ENCODE measurements at places on chromosomes 6 and 20.

- no peak for DNase-seq
These were observed 173.8 kb downstream of the HIVEP2 start for GRCh38 chr6:142771162-142771561.

DNA sequence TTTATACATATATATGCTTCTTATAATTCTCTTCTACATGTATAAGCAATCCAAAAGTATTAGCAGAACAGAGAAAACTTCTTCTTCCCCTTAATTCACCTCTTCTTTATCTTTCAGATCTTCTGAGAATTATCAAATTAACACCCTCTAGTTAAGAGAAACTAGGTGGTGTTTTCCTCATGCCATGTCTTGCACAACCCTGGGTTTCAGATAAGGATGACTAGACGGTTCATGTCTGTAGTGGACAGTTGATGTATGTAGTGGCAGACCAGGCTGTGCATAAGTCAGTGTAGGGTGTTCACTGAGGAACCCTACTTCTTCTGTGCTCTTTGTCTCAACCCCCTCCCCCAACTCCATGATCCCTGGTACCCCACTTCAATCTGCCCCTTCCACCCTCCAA lies 187.3 kb downstream of the SAMD5 start:
- no peak for DNase-seq

DNA sequence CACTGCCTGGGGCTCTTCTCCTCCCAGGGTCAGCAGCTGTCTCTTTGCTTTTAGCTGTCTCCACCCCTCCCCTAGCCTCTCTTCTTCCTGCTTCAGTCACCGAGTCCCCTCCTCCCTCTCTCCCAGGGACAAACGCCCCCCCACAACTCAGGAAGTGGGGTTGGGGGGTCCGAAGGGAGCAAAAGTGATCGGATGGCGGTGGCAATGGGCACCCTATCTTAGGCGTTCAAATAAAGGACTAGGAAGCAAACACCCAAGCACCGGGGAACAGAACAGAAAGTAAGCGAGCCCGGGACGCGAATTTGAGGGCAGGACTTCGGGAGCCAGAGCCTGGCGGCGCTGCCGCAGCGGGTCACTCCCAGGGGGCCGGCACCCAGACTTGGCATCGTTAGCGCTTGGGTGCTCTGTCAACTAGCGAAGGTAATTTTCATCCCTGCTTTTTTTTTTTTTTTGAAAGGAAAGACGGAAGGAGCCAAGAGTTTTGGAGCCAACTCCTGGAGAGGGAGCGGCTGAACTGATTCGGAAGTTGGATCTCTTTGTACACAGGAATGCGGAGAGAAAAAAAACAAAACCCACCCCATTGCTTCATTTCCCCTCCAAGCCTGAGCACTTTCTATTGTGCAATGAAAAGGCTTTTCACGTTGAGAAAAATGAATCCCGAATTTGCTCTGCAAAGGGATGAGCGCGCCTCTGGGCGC lies 815 bp upstream of the ITPR3 start:
- DNase-seq: no peak

- DNase-seq: no peak
These were observed 844 bp downstream of the TAGAP start for GRCh38 chr6:159043947-159044346.

- no peak for DNase-seq
These were observed 1.2 kb upstream of the ZNF184 start for GRCh38 chr6:27474172-27474465.

- DNase-seq: no peak
These were observed 553.1 kb upstream of the MAN1A1 start for GRCh38 chr6:119902681-119903080.

GRCh38 chr6:87378947-87379346 lies 28.8 kb upstream of the CFAP206 start:
- no peak for DNase-seq

DNA sequence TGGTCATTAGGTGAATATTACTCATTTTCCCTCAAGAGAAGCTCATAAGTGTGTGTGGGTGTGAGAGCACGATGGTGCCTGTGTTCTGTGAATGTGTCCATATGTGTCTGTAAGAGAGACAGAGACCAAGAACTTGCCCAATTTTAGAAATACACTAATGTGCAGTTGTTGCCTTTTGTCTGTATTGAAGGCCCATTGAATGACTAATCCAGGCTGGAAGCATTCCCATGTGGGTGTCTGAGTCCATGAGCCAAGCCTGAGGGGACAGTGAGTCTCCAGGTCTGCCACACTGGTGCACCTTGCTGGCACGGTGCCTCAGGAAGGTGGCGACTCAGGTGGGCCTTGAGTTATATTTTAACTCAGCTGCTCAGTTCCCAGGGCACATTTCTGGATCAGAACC lies 25.5 kb upstream of the ASXL1 start:
- peak; percentile 51 for DNase-seq

- peak; percentile 88 for DNase-seq
These were observed 63.9 kb upstream of the FUCA2 start for GRCh38 chr6:143575440-143575839.

GRCh38 chr6:155213611-155214372 lies 50.0 kb upstream of the CLDN20 start:
- no peak for DNase-seq

- no peak for DNase-seq
These were observed 606.0 kb downstream of the DHX35 start for GRCh38 chr20:39568109-39568508.

- no peak for DNase-seq
These were observed 41.1 kb downstream of the VEGFA start for GRCh38 chr6:43810965-43811732.

- peak; percentile 81 for DNase-seq
These were observed 371.6 kb upstream of the EPHA7 start for GRCh38 chr6:93790981-93791380.

DNA sequence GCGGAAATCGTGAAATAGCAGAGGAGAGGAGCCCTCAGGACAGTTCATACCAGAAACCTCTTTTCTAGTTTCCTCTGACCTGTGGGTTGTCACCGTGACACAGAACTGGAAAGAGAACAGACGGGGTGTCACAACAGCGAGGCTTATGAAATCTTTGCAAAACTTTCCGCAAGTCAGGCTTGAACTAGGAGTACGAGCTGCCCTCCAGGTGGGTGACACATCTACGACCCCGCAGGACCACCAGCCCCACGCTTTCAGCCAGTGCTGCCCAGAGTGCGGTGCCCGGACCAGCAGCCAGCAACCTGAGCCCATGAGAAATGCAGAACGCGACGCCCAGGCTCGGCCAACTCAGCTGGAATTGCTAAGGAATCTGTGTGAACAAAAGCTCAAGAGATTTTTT lies 30.8 kb downstream of the WRNIP1 start:
- DNase-seq: no peak

DNA sequence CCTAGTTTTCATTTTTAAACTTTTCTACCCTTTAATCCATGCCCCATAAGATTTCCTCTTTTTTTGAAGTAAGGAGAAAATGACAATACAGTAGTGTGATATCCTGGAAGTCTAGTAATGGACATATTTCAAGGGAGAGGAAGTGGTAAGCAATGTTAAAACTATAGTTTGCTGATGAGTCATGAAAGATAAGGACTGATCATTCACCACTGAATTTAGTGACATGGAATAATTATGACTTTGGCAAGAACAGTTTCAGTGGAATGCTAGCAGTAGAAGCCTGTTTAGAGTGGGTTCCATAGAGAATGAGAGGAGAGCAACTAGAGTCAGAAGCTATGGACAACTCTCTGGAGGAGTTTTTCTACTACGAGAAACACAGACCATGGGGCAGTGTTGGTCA lies 24.9 kb upstream of the SLC2A12 start:
- peak; percentile 21 for DNase-seq

DNA sequence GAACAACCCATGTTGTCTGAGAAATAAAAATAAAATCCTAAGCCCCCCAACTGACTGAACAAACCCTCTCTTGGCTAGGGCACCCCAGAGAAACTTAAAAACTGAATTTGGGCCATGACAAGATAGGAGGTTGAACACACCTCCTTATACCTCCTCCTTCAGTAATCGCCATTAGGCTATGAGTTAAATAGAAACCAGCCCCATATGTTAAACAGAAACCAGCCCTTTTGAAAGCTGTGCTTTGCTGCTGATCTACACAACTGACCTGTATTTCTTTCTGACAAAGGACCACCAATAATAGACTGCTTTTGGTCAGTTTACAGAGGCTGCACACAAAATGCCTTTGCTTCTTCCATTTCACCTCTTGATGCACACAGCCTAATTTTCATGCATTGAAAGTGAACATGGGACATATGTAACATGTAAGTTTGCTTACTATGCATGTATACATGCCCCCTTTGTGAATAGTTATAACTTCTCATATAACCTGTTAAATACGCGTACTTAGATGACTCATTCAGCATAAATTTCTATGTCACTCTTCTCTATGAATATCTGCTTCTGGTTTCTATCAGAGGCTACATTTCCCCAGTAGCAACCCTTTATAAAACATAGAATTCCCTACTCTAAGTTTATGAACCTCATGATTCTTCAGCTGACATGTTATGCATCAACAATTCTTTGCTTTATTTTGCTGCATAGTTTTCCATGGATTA lies 462.9 kb downstream of the COL12A1 start:
- no peak for DNase-seq

GRCh38 chr6:140487586-140487985 lies 1113.1 kb upstream of the CITED2 start:
- no peak for DNase-seq

GRCh38 chr6:3484192-3484591 lies 27.3 kb upstream of the SLC22A23 start:
- DNase-seq: peak; percentile 14

- DNase-seq: no peak
These were observed 183.1 kb upstream of the RALGAPA2 start for GRCh38 chr20:20895537-20895936.

- no peak for DNase-seq
These were observed 47.0 kb upstream of the PREP start for GRCh38 chr6:105449756-105450390.

DNA sequence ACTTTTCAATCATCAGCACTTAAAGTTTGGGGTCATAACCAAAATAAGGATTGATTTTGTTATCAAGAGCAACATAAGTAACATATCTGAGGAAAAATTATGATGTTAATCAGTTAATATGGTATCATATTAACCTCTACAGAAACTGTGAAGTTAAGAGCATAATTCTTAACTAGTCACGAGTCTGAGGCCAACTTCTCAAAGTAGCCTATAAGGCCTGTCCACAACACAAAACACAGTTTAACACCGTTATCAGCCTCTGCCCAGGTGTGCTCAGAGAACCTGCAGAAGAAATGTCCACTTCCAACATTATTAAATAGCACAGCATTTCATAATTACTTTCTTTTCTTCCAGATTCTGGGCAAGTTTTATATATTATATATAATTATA lies 1.1 kb downstream of the STX7 start:
- no peak for DNase-seq

DNA sequence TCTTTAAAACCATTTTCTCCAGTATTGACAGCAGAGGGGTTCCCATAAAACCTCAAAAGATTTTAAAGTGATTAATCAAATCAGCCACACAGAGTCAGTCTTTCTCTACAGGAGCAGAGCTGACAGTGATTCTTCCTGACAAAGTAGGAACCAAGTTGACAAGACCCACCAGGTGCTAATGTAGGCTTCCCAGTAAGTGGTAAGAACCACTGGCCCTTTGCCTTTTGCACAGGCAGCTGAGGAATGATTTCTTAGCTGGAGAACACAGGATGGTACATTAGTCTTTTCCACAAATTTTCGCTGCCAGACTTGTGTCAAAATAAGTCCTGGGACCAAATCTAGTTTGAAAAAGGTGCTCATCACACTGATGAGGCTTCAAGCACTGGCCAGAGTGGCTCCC lies 95.8 kb downstream of the ARMC2 start:
- no peak for DNase-seq

GRCh38 chr6:122408240-122408639 lies 8.8 kb downstream of the HSF2 start:
- DNase-seq: no peak

DNA sequence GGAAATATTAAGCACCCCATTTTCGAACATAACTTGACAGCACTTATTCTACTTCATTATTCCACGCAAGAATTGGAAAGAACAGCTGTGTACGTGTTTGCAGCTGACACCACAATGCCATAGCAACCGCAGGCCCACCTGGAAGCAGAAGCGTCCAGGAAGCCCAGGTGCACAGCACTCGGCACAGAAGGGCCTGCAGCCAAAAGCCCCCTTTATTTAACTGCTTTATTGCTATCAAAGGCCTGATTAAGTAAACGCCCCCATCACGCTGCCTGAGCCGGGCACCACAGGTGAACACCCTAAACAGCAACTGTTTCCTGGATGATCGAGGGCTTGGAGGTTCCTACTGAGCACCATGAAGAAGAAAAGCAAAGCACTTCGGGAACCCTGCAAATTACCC lies 6.3 kb downstream of the TAF4 start:
- no peak for DNase-seq

GRCh38 chr20:45782890-45783289 lies 8.8 kb downstream of the WFDC3 start:
- no peak for DNase-seq

DNA sequence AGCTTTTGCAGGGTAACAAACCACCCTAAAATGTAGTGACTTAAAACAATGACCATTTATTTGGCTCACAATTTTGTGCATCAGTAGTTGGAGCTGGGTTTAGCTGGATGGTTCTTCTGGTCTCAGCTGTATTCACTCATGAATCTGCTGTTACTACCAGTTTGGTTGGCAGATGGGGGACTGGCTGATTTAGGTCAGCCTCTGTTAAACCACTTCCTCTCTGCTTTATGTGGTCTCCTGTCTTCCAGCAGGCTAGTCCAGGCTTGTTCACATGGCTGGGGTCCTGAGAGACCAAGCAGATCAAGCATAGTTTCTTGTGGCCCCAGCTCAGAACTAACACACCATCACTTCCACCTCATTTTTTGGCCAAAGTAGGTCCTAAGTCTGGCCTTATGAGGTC lies 67.2 kb upstream of the LAMP5 start:
- no peak for DNase-seq

DNA sequence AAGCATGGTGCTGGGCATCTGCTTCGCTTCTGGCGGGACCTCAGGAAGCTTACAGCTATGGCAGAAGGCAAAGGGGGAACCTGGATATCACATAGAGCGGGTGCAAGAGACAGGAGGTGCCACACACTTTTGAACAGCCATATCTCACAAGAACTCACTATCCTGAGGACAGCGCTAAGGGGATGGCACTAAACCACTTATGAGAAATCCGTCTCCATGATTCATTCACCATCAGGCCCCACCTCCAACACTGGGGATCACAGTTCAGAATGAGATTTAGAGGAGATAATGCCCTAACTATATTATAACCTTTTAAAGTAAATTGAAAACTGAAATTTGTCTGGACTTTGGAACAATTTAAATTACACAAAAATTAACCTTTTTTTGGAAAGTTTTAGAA lies 37.8 kb upstream of the SUMO4 start:
- DNase-seq: no peak

DNA sequence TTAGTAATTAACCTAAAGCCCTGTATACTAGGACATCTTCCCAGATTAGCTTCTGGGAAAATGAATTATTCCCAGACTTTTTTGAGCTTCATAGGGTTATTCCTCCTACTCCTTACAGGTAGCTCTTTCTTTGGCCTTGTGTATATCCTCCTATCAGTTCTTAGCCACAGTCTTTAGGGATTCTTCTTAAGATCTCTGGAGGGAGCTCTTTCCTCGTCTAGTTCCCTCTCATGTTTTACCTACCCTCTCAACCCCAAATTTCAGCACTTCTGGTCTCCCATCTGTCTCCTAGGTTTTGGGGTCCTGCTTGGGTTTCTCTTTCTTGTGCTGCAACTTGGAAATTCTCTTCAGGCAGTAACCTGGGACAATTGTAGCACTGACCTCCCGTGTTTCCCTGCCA lies 46.4 kb upstream of the SLC35B3 start:
- no peak for DNase-seq

Data from foreskin fibroblast (primary cell).